AG10803 (cell line): ENCODE measurements at places on chromosomes 7 and 10.
A peak's percentile ranks its signal among the peaks of the same experiment; 100 is the strongest.

GRCh38 chr10:19728964-19729363 lies 87.3 kb upstream of the PLXDC2 start:
- DNase-seq = no peak

DNA sequence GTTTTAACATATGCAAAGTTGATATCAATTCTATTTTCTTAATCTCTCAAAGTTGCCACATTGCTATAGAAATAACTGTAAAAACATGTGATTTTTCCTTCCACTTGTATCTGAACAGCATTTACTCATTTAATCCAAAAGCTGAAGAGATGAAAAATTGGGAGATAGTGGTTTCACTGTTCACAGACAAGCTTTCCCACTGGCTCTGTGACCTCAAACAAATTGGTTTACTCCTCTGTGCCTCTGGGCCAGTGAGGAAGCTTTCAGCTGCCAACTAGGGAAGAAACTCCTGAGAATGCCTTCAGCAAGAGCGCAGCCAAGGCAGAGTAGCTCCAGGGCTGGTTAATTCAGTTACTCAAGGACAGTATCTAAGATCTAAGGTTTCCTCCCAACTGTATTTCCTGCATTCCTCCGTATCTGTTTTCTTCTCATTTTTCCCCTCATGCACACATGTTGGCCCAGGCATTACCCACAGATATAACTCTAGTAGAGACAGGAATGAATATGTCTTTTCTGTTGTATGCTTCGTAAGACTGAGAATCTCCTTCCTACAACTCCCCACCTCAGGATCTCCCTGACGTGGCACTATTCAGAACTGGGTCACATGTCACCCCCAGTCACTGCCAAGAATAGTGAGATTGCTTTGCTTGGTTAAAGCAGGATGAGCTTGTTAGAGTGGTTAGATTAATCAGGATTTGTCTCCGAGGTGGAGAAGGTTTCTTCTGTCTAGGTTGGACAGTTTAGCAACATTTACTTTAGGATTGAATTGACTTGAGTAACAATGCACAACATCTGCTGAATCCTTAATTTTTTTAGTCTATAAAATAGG lies 315.7 kb downstream of the NRG3 start:
- DNase-seq = no peak

- DNase-seq = no peak
Observed at GRCh38 chr10:61778137-61778536, 115.4 kb downstream of the CABCOCO1 start.

- DNase-seq = no peak
Observed at GRCh38 chr7:64581926-64582894, 19.3 kb upstream of the ZNF680 start.

GRCh38 chr10:11539191-11539868 lies 72.1 kb downstream of the USP6NL start:
- peak; percentile 50 for DNase-seq

DNA sequence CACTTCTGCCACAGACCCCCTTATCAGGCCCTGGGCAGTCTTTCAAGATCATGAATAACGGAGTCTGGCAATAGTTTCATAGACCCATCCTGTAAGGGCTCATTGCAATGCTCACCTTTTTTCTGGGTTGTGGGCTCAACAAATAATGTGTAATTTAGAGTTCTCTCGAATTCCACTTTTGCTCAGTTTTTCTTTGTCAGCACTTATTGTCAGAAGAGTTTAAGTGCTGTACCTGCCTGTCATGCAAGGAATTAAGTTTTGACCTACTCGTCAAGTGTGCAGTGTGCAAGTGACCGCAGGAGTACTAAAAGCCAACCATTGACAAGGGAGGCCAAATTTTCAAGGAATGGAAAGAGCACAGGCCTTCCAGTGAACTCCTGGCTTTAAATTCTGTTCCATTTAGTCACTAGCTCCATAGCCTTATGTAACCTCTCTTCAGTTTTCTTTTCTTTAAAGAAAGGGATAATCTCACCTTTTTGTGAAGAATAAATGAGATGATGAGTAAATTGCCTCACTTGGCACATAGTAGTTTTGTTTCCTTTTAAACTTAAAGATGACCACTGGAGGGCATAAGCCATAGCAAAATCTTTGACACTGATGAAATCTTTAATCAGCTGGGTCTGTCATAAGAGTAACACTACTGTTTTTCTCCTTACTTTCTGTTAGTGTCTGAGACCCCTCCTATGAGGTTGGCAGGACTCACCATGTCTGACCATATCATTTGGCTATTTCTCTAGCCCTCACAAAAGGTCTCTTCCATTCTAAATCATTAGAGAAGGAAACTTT lies 313.3 kb downstream of the TYW1 start:
- DNase-seq = no peak

DNA sequence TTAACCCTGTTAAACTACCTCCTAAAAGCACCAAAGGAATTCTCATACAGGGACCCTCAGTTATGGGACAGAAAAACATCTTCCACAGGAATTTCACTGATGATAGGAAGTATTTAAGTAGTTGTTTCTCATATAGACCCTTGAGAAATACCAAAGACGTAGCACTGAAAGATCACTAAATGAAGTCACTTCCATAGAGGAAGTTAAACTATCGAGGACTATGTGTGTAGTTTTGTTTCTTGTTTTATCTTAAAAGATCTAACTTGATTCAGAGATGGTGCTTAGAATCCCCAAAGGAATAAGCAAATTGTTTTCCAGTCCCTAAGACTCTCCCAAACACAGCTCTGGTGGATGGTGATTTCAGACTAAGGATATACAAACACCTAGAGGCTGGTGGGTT lies 94.8 kb upstream of the AFAP1L2 start:
- no peak for DNase-seq

DNA sequence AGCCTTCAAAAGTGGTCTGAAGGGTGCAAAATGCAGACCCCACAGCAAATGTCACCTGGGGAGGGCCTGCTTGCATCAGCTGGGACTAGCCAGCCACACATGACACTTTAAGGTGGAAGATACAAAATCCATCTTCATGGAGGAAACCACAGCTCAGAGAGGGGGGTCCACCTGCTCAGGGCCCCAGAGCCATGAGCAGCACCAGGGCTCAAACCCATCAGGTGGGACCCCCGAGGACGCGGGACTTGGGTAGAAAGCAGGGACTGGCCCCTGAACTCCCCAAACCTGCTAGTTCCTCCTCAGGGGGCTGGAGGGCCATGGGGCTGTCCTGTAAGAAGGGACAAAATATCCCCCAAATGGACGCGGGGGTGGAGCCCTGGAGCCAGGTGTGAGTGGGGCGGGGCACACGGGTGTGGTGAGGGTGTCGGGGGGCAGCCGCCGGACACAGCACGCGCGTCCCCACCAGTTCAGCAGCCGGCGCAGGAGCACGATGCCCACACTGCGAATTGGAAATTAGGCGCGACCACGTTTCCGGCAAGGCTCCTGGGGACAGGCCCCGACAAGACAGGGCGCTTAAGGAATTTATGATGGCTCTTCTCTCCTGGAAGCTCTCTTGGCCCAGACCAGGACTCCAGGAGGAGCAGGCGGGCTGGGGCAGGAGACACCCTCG lies 8.0 kb downstream of the PDGFA start:
- DNase-seq = no peak

GRCh38 chr10:119531067-119531466 lies 11.5 kb downstream of the RGS10 start:
- peak; percentile 80 for DNase-seq
